ENCODE measurements at places on chromosomes 2 and 18. TPM values are rescaled to one million over a fixed set of nuclear protein-coding genes. Genes with fewer than 3 reads are reported as not detected.

Gene B3GNT7
- 1.5 TPM for total RNA-seq

Gene SKOR2
- not detected for total RNA-seq

Gene SERPINB3
- 21.2 TPM for total RNA-seq

DNA sequence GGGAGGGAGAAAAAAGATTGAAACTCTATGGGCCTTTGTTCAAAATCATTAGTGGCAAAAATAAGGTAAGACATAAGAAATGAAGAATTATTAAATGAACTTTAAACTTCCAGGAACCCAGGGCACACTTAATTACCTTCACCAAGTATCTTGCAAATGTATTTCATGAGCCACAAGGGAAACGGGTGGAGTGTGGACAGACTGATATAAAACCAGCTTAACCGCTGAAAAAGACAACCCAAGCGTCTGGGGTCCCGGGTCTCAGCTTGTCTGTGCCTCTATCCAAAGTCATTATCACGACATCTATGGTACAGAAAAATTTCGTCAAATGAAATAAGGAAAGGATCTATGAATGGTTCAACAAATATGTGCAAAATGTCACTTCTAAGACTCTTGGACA is 13.9 kb upstream of the MBOAT2 start:
- no peak for DNase-seq

DNA sequence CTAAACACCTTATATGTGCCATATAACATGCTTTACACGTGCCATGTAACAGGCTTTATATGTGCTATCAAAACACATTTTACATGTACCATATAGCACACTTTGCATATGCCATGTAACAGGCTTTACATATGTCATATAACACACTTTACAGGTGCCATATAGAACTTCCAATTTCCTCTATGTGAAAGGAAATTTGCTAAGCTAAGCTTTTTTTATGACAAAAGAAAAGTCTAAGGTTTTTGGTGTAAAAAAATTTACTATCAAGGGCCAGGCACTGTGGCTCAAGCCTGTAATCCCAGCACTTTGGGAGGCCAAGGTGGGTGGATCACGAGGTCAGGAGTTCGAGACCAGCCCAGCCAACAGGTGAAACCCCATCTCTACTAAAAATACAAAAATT is 136.5 kb downstream of the AKAIN1 start:
- DNase-seq = no peak

DNA sequence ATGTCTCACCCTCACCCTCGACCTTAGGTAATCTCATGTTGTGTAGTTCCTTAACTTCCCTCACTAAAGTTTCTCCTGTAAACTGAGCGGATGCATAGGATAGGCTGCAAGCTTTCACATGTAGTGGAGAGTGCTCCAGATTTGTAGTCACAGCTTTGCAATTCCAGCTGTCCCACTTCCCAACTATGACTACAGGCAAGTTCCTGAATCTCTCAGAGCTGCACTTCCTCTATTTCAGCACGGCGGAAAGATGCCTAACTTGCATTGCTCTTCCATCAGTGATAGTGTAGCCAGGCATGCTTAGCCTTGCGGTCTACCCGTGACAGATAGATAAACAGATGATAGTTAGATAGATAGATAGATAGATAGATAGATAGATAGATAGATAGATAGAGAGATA is 183.1 kb upstream of the CCDC68 start:
- no peak for DNase-seq

DNA sequence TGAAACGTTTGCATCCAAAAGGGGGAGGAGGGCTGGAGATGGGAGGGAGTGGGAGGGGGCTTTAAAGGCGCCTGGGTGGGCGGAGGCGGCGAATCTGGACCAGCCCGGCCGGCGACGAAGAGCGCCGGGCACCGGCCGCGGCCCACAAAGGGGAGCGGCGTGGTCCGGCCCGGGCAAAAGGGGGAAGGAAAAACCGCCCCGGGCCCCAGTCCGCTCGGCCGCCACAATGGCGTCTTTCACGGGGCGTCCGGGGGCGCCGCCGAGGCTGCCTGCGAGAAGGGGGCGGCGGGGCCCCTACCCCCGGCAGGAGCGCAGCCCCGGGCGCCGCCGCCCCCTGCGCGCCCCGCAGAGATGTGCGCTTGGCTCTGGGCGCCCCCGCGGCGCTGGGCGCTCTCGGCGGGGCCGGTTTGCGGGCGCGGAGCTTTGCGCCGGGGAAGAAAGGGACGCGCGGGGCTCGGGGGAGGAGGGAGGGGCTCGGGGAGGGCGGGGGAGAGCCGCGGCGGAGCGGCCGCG is 108.1 kb upstream of the KCTD1 start:
- no peak for DNase-seq

DNA sequence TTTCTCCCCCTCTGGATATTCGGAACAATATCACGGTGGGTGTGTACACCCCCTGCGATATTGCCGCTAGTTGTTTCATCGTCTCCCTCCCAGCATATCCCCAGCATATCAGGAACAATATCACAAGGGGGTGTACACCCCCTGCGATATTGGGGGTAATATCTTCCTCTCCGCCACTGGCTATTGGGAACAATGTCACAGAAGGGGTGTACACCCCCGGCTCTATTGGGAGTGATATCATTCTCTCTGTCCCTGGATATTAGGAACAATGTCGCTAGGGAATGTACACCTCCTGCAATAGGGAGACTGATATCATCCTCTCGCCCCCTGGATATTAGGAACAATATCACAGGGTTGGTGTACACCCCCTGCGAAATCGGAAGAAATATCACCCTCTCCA is 1932.0 kb downstream of the SUCLG1 start:
- DNase-seq = no peak

GRCh38 chr18:62321201-62321600 is 3.9 kb upstream of the TNFRSF11A start:
- no peak for DNase-seq

GRCh38 chr2:21330786-21331391 is 207.1 kb downstream of the TDRD15 start:
- DNase-seq = no peak

- no peak for DNase-seq
These were observed 191.2 kb downstream of the NCKAP5 start for GRCh38 chr2:133377021-133377481.

All from suprapubic skin (tissue), 4 donors.